GM04503 (cell line): ENCODE measurements at places on chromosomes 4 and X.

DNA sequence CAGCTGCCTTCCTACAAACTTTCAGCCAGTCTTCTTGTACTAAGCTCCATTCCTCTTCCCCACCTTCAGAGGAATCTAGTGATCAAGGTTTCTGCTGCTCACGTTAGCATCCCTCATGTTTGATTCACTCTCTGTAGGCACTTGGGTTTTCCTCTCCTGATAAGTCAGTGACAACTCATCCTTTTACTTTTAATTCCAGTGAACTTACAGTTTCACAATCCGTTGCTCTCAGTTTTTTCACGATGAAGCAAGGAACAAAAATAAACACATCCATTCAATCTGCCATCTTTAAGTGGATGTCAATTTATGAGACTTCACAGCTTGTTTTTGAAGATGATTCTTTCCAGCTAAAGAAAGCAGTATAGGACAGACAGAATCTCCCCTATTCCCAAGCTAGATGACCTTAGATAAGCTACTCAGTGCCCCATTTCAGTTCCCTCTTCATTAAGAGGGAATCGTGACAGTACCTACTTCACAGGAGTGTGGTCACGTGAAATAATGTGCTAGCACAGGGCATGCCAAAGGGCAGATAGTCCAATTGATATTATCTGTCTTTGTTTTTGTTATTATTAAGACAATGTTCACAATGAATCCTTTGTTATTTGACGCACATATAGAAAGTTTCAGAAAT, 234.3 kb downstream of the PALLD start:
- DNase-seq: no peak

- DNase-seq: no peak
Observed at GRCh38 chrX:42837101-42837726, 59.3 kb upstream of the PPP1R2C start.

DNA sequence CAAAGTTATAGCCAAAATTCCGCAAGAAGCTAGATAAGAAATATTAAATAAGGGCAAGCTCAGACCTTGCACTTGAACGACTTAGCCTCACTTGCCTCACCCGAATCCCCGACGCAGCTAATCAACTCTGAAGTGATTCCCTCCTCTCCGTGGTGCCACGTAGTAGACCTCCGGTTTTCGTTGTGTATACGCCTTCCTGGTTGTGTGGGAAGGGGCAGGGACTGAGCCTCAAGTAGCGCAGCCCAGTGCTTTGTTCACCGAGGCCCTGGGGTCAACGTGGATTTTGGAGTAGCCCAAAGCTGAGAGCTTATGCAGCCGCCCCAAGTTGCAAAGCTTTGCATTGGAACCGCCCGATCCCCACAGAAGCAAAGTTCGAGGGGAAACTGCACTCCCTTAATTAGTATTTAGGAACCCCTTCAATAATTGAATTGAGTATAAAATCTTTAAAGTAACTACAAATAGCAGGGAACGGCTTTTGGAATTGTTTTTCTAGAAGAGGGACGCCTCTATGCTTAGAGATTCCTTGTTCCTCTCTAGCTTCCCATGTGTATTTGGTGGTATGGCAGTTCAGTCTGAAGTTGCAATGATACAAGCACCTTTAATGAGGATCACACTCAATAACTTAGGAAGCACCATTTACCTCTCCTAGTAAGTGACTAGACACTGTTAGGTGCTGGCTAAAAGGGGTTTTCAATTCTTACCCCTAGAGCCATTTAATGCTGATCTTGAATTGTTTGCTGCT, 55.7 kb downstream of the LINC00632 start:
- no peak for DNase-seq

- no peak for DNase-seq
Observed at GRCh38 chr4:6241062-6241845, 28.4 kb upstream of the WFS1 start.

- DNase-seq: no peak
Observed at GRCh38 chr4:37397505-37397904, 153.0 kb downstream of the NWD2 start.

- DNase-seq: no peak
Observed at GRCh38 chr4:89307446-89308160, at the start of gene GPRIN3. GPRIN3 (minus strand) TSS chr4:89307800; CDS start chr4:89250110, 57,690 bp downstream.

DNA sequence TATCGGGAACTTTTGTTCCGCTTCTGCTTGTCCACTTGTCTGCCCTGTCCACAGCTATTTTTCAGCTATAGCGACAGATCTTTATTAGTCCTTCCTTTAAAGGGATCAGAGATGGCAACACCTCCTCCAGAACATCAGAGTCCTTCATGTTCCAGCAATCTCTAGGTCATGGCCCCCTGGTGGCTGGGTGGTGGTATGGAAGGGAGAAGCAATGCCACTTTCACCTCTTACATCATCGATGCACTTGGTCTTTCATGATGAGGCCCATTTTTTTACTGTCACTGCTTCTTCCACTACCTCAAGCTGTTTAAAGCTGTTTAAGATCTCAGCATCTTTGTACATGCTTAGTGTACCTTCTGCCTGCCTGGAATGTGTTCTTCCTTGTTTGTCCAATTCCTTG, 106.7 kb downstream of the ARHGAP6 start:
- no peak for DNase-seq

GRCh38 chr4:3233391-3234071, 15.4 kb upstream of the MSANTD1 start:
- DNase-seq: no peak

GRCh38 chrX:120604361-120604782, 471 bp downstream of the MCTS1 start:
- DNase-seq: no peak

DNA sequence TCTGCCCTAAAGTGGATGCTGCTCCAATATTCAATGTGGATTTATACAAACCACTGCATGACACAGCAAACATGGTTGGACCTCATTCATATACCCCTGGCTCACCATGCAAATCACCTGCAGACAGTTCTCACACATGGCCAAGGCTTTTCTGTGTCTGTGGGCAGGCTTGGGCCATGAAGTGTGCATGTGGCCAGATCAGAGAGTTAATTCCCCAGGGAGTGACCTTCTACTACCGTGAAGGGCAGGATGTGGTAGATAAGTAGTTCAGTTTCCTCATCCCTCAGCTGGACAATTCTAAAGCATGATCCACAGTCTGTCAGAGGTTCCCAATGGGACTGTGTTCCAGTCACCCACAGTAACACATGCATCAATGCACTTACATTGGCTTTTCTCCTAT, 24.6 kb upstream of the BCLAF3 start:
- no peak for DNase-seq

DNA sequence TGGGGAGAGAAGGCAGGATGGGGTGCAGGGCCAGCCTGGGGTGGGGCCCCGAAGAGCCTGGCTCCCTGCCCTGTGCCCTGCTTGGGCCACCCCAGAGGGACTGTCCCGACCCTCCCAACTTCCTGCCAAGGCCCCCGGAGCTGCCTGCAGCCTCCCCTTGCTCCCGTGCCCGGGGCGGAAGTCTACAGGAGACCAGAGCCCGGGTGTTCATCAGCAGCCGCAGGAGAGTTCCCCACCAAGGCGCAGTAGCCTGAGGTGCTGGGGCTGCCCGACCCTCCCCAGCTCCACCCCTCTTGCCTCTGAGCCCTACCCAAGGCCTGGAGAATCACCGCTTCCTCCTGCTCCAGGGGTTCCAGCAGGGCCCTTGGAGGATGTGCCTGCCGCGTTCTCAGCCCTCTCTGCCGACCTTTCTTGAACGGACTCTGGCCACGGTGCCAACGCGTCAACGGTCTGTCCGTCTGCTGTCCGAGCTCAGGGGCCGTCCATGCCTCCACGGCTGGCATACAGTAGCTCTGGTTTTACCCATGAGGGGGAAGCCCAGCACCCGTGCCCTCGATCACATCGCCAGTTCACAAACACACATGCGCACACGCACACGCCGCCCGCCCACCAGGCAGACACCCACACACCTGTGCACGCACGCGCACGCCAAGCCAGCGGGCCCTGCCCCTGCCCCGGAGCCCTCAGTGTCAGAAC, 36.0 kb upstream of the SPON2 start:
- no peak for DNase-seq

DNA sequence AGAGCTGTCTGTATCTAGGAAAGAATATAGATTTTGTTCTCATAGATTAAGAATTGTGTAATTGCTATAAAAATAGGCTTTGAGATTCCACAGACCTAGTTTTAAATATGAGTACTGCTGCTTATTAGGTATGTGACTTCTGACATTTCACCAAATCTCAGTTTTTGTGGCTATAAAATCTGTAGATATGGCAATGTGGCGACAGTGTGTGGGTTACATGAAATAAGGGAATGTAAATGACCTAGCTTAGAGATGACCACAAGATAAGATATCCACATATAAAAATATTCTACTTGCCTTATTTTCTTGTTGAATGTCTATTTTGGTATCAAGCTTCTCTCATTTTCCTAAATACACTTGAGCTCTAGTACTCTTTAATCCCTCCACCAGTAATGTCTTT, 193.8 kb downstream of the UNC5C start:
- no peak for DNase-seq

DNA sequence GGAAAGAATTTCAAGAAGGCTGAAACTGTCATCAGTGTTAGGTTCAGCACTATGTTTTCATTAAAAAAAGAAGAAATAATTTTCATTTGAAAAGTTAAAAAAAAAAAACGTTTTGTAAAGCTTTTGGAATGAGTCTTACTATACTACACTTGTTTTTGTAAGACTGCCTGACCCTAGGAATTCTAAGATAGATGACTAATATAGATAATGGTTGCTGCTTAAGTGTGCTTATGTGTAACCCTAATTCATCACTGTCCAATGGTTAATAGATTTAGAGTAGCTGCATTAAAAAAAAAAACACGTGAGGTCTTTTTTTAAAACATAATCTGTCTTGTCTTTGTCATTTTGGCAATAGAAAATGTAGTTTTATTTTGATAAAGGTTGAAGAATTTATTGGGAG, 323.2 kb downstream of the IL1RAPL1 start:
- DNase-seq: no peak

DNA sequence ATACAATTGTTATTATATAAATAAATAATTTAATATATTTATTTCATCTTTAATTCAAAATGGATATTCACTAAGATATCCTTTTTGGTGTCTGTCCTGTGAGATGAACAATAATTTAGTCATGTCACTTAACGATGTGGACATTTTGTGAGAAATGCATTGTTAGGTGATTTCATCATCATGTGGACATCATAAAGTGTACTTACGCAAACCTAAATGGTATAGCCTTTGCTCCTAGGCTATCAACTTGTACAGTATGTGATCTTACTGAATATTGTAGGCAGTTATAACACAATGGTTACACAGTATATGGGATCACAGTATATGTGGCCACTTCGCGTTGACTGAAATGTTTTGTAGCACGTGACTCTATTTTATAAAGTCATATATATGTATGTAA, 20.2 kb upstream of the CHRNA9 start:
- DNase-seq: no peak

DNA sequence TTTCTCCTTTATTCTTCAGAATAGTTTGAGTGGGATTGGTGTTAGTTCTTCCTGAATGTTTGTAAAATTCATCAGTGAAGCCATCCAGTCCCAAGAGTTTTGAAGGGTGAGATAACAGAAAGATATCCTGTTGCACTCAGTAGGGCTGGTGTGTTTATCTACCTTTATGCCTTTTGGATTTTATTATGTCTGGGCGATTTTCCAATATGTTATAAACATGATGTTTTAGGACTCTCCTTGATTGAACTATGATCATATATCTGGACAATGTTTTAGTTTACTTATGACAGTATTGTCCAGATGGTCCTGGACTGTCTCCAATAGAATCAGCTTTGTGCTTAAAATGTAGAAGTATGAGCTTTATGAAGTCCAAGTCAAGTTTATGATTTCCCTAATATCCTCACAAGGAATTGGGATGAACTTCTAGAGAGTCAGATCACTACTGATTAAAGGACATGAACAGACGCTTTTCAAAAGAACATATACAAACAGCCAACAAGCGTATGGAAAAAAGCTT, 77.6 kb upstream of the ITM2A start:
- DNase-seq: no peak

GRCh38 chrX:46327566-46328115, 217.6 kb downstream of the ZNF674 start:
- DNase-seq: peak; percentile 13

DNA sequence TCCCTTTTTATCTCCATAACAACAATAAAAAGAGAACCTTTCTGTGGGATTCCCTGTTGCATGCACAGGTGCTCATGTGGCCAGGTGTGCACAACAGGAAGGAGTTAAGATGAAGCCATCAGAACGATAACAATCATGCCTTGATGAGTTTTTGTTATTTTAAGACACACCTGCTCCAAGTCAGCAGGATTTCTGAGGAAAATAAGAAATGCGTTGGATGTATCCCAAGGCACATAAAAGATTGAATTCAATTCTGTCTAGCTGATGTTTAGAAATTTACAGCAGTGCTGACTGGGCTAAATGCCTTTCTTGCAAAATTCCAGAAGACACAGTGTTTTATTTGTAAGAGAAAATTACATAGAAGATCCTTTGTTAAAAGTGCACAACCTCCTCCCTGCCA, 1678.2 kb downstream of the ARAP2 start:
- no peak for DNase-seq

DNA sequence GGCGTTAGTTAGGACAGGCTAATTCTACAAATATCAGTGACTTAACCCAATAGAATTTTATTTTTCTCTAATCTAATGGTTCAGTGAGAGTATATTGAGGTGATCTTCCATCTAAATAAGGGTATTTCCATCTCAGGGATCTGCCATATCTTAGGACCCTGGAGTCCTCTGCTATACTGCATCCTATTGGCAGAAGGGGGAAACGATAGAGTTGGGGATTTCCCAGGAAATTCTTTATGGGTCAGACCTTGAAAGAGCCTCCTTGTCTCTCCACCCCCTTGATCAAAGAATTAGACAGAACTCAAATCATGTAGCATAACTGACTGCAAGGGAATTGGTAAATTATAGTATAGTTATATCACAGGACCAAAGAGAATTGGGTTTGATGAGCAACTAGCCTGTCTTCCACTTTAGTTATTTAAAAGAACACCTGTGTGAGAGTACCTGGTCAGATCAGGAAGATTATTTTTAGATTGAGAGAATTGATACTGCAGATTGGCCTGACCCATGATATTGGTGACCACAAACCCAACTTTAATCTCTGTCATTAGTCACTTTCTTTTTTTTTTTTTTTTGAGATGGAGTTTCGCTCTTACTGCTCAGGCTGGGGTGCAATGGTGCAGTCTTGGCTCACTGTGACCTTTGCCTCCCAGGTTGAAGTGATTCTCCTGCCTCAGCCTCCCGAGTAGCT, 25.6 kb downstream of the SMARCA5 start:
- DNase-seq: no peak

DNA sequence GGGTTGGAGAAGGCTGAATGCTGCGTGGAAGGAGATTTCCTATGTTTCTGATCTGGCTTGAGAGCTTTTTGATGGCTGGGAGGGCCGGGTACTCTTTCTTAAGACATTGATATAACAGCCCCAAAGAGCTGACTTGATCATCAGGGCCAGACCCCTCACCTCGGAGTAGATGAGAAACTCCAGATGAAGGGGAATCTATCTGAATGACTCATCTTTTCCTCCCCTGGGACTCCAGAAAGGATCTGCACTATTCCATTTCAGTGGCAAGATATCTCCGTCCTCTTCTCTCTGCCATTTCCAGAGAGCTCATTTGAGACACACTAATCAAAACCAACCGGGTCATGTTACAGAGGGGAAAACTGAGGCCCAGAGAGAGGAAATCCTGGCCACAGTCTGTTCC, 92.9 kb upstream of the MSX1 start:
- no peak for DNase-seq
